ENCODE measurements at places on chromosomes 5 and 9.

- peak; percentile 62 for DNase-seq
These were observed at the start of gene RANBP17 for GRCh38 chr5:170861917-170862766. RANBP17 (plus strand) TSS chr5:170862018.

DNA sequence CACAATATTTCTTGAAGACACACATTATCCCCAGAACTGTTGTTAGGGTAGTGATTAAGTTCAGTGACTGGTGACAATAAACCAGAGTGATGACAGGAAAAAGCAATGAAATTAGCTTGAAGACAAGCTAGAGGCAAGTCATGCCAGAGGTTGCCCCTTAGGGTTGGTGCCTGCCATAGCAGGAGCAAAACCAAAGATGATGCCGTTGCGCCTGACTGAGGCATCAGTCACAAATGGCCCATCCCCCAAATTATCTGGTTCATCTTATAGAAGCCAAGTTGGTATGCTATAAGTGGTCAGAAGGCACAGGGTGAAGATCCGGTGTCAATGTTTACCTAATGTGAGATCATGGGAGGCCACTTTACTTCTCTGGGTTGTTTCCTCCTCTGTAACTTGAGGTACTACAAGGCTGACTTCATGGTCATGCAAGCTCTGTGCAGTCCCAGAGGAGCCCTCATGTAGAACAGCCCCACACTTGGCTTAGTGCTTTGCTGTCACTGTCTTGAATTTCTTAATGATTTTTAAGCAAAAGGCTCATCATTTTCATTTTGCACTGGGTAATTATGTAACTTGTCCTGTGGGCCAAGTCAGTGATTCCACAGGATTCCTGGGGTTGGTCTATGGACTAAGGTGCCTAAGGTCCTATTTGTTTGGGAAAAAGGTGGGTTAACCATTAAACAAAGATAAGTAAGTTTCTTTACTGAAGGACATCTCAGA lies 211.3 kb downstream of the MAN2A1 start:
- DNase-seq: no peak

DNA sequence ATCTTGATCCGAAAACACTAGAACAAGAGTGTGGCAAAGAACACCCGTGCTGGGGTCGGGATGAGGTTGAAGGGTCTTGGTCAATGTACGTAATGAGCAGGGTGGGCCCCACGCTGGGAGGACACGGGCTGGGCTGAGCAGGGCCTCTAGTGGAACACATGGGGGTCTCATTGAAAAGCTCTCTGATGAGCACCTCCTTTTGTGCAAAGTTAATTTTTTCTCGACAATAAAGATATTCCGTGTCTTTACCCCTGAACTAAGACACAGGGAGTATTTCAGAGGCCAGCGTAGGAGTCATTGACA lies 8.0 kb downstream of the UCK1 start:
- no peak for DNase-seq

GRCh38 chr5:77518304-77518703 lies 26.2 kb upstream of the WDR41 start:
- DNase-seq: peak; percentile 21

GRCh38 chr9:32177396-32177795 lies 207.0 kb upstream of the ACO1 start:
- no peak for DNase-seq

GRCh38 chr5:116787570-116787969 lies 212.9 kb upstream of the SEMA6A start:
- no peak for DNase-seq

DNA sequence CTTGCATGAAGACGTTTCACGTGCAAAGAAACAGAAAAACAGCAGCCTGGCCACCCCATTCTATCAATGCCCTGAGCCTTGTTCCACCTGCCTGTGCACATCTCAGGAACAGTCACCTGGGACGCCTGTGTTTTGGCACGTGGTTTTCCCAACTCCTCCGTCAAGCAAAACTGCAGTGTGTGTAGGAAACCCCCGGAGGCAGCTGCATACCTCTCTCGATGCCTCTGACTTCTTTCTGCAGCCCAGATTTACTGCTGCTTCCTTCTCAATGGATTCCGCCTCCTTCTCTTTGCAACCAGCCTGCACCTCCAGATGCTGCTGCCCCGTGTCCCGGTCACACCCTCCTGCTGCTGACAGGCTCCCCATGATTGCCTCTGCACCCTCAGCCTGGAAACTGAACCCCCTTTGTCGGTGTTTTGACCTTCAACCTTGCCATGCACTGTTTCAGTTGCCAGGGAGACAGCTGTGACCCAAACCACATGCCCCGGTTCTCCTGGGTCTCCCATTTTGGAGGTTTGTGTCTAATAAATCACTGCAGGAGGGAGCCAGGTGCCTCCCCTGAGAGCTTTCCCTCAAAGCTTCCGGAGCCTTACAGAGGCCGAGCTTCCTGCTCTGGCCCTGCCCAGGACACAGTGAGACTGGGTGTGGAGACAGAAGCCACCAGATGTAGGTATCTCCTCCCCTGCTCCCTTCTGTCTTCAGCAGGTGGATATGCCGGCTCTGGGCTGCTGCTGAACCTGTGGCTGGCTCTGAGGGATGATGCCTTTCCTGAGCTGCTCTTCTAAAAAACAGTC lies 395.5 kb upstream of the IRX1 start:
- DNase-seq: no peak

DNA sequence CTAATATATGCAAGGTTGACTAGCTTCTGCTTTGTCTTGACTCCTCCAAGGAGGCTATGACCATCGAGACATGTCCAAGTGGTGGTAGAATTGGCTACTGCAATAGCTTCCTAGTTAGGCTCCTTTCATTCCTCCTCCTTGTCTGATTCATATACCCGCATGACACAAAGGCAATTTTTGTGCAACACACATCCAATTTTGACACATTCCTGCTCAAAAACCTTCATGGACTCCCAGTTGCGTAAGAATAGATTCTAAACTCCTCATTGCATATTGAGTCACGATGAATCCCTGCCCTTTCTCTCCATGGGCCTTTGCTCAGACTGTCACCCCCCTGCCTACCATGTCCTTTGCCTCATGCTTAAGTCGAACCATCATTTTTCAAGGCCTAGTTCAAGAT lies 344.5 kb downstream of the ACTL7B start:
- DNase-seq: peak; percentile 98

GRCh38 chr5:154482528-154483449 lies 4.8 kb upstream of the HAND1 start:
- DNase-seq: no peak

- no peak for DNase-seq
These were observed 137.6 kb upstream of the WWC1 start for GRCh38 chr5:168153876-168154270.

- peak; percentile 80 for DNase-seq
These were observed 155.7 kb downstream of the GLIS3 start for GRCh38 chr9:4143936-4144717.

GRCh38 chr9:126886897-126887296 lies 26.5 kb downstream of the ZBTB34 start:
- no peak for DNase-seq

DNA sequence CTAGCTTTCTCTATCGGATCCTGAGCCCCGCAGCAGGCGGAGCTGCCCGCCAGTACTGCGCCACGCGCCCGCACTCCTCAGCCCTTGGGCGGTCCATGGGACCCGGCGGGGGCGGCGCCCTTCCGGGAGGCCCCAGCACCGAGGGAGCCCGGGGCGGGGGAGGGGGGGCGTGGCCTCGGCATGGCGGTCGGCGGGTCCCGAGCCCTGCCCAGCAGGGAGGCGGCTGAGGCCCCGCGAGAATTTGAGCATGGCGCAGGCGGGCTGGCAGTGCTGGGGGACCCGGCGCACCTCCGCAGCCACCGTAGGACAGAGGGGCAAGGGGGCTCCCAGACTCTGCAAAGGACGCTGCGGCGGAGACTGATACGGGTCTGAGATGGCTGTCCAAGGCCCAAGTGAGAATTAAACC lies 6.8 kb downstream of the ZDHHC11B start:
- DNase-seq: no peak

- peak; percentile 96 for DNase-seq
These were observed 1172.9 kb downstream of the CDH12 start for GRCh38 chr5:21680196-21680595.

- DNase-seq: no peak
These were observed 160.4 kb downstream of the NR3C1 start for GRCh38 chr5:143243103-143243502.

GRCh38 chr5:119820016-119820415 lies 190.7 kb downstream of the FAM170A start:
- DNase-seq: no peak

DNA sequence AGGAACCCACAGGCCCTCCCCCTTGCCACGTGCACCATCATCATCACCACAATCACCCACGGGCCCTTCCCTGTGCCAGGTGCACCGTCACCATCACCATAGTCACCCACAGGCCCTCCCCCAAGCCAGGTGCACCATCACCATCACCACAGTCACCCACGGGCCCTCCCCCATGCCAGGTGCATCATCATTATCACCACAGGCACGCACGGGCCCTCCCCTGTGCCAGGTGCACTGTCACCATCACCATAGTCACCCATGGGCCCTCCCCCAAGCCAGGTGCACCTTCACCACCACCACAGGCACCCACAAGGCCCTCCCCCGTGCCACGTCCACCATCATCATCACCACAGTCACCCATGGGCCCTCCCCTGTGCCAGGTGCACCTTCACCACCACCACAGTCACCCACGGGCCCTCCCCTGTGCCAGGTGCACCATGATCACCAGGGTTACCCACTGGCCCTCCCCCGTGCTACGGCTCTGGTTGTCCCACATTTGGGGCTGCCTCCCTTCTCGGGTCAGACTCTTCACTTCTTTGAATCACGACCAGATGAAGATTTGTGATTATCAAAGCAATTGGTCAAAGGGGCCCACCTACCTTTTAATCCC lies 69.1 kb upstream of the OLFM1 start:
- no peak for DNase-seq

- DNase-seq: peak; percentile 77
These were observed 97.1 kb downstream of the SLC44A1 start for GRCh38 chr9:105341434-105342146.

GRCh38 chr9:88460587-88461332 lies 72.5 kb downstream of the SPIN1 start:
- DNase-seq: peak; percentile 31

DNA sequence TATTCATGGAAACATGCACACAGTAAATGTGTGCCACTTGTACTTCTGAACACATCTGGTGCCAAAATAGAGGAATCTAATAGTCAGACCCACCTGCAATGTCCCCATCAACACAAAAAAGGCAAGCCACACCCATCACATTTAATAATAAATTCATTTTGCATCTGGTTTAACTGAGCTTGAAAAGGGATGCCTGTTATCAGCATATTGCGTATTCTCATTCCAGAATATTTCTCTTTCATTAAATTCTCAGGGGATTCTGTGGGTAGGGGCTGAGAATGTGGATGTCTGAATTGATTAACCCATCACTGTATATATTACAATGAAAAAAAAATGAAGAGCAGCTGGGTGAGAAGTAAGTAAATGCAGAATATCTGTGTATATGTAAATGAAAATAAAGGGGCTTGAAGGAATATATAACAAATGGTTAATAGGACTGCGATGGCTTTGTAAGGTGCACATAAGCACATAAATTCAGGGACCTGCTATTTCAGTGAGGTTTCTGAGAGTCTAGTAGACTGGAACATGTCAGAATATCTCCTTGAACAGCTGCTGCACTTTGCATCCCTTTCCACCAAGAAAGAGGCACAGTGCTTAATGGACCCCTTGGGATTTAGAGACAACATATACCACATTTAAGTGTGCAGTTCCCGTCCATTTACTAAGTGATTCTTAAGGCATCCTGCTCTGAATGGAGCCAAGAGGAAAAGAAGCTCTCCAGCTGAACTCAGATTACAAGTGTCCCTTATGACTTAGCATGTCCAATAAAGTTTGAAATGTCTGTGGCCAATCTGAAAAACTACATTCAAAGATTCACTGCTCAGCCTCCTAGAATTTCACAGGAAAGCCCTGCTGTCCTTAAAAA lies 104.1 kb upstream of the NIPBL start:
- no peak for DNase-seq

- DNase-seq: no peak
These were observed 230.8 kb upstream of the NR4A3 start for GRCh38 chr9:99590840-99591239.

GRCh38 chr9:130176760-130177159 lies 4.6 kb downstream of the NCS1 start:
- DNase-seq: no peak

- no peak for DNase-seq
These were observed 270.2 kb downstream of the NTRK2 start for GRCh38 chr9:84939774-84940173.

- no peak for DNase-seq
These were observed 18.5 kb downstream of the ZSWIM6 start for GRCh38 chr5:61350535-61350934.

GRCh38 chr5:27328480-27328879 lies 290.1 kb upstream of the CDH9 start:
- peak; percentile 92 for DNase-seq

- peak; percentile 30 for DNase-seq
These were observed 32.2 kb upstream of the LECT2 start for GRCh38 chr5:135986891-135987401.

DNA sequence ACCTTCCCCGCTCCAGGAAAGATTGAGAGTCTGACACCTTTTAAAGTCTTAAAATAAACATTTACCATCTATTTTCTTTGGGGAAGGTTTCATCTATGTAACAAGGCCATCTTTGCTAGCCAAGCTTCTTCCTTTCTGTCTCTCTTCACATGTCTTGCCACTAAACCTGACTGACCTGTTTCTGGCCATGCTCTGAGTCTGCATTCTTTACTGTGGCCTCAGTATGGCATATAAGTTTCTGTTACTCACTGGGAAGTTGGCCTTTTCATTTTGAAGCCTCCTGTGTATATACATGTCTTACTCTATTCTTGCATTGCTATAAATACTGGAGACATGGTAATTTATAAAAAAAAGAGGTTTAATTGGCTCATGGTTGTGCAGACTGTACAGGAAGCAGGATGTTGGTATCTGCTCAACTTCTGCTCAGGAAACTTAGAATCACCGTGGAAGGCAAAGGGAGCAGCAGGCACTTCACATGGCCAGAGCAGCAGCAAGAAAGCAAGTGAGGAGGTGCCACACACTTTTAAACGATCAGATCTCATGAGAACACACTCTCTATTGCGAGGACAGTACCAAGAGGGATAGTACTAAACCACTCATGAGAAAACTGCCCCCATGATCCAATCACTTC lies 48.1 kb downstream of the KCNV2 start:
- DNase-seq: no peak
